ENCODE measurements at places on chromosomes 6 and 20.
A peak's percentile ranks its signal among the peaks of the same experiment; 100 is the strongest.

GRCh38 chr6:131997429-131998153, 46.4 kb upstream of the CCN2 start:
- DNase-seq: no peak

GRCh38 chr6:78492351-78493017, 374.9 kb upstream of the IRAK1BP1 start:
- no peak for DNase-seq

- no peak for DNase-seq
Measured at GRCh38 chr20:29409833-29410805, 1847.3 kb upstream of the DEFB115 start.

- DNase-seq: no peak
Measured at GRCh38 chr6:141824350-141824749, 308.4 kb upstream of the GJE1 start.

DNA sequence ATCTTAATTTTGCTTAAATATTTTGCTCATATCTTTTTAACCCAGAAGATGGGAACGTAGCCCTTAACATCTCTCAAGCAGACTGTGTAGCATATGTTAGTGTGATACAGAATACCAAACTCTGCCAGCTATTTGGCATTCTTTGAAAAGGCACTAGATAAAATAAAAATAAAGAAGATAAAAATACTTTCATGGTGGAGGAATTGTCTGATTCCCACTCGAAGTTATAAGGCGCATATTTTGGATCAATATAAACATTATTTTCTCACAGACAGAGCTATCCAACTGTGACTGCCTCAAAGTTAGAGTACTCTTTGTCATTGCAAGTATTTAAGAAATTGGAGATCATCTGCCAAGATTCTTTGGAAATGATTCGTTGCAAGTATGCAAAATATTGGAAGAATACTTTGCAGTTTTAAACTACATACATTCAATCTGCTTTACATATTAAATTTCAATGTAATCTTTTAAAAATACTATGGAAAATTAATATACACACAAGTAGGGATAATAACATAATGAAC, 10.8 kb upstream of the EEF1E1 start:
- DNase-seq: no peak

DNA sequence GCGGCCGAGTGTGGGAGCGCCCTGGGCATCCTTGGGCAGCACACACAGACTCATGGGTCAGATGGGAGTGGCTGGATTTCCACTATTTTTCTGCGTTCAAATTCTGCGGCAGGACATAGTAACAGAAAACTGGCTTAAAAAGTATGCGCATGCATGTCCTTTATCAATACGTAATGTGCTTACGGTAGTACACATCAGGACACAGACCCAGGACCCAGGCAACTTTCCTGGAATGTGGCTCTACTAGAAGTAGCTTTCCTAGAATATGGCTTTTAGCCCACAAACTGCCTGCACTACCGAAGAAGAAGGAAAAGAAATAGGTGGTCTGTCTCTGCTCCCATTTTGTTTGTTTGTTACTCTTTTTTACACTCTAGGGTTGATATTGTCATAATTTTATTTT, 43.4 kb upstream of the SHLD1 start:
- no peak for DNase-seq

DNA sequence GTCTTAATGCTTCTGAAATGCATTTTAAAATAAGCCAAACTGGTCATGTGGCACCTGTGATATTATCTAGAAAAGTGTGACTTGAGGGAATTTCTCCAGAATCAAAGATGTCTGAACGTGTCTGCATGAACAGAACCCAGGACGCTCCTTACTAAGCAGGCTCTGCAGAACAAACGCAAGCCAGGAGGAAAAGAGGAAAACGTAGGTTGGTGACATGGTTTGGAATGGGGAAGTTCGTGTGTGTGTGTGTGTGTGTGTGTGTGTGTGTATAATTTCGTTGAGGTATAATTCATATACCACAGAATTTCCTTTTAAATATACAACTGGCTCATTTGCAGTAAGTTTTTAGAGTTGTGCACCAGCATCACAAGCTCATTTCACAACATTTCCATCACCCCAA, 200.5 kb upstream of the FOXQ1 start:
- no peak for DNase-seq

- no peak for DNase-seq
Measured at GRCh38 chr6:167529444-167530335, 204.8 kb downstream of the TTLL2 start.

GRCh38 chr6:152184573-152184916, 377.1 kb downstream of the ESR1 start:
- no peak for DNase-seq

GRCh38 chr20:41304002-41304401, 13.5 kb downstream of the ZHX3 start:
- no peak for DNase-seq

- no peak for DNase-seq
Measured at GRCh38 chr20:42281801-42282200, 663.6 kb upstream of the CHD6 start.

- DNase-seq: peak; percentile 14
Measured at GRCh38 chr6:12232339-12232738, 57.8 kb upstream of the EDN1 start.

DNA sequence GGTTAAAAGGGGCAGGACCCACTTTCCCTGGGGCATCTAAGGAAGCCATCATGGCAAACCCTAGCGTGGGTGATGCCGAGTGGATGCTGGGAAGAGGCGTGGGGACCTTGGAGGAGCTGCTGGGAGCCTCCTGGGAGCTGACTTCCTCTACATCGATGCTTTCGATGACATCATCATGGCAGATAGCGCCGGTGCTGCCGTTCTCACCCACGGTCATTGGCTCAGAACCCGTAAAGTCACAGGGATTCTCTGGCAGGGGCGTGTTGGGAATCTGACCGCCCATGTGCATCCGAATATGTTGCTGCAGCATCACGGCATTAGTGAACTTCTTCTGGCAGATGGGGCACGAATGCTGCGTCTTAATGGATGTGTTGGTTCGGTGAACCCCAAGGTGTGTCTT, 12.1 kb downstream of the SALL4 start:
- DNase-seq: no peak

- DNase-seq: no peak
Measured at GRCh38 chr6:52135217-52135616, 47.8 kb upstream of the PKHD1 start.

DNA sequence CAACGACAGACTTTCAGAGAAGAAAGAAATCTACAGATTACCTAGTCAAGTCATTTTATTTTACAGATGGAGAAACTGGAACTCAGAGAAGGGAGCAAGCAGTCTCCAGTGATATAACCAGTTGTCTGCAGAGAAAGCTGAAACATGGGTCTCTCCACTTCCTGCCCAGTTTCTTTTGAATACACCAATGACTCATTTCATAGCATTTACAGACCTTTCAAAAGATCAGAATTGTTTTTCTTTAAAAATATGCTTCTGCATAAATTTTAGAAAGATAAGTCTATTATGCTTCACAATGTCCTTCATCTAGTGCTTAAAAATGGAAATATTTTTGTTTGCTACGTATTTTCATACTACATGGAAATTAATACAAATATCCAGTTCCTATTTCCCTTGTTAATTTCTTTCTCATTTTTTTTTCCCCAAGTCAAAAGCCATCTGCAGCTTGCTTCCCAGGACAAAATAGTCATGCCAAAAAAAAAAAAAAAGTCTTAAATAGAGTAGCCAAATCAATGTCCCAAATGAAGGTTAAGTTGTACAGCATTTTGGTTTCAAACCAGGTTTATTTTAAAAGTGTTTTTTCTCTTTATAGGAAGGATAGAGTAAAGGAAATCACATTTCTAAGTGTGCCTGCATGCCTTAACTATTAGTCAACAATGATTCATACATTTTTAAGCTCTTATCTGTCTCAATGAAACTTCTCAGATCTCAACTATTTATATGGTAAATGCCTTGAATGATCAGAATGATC, 36.9 kb downstream of the ARHGAP18 start:
- peak; percentile 84 for DNase-seq

GRCh38 chr6:32752580-32752979, 10.8 kb downstream of the HLA-DQB2 start:
- DNase-seq: no peak

- DNase-seq: peak; percentile 57
Measured at GRCh38 chr6:130020073-130020906, 1.9 kb downstream of the L3MBTL3 start.

GRCh38 chr6:32700391-32701040, 34.1 kb upstream of the HLA-DQB1 start:
- DNase-seq: peak; percentile 48

DNA sequence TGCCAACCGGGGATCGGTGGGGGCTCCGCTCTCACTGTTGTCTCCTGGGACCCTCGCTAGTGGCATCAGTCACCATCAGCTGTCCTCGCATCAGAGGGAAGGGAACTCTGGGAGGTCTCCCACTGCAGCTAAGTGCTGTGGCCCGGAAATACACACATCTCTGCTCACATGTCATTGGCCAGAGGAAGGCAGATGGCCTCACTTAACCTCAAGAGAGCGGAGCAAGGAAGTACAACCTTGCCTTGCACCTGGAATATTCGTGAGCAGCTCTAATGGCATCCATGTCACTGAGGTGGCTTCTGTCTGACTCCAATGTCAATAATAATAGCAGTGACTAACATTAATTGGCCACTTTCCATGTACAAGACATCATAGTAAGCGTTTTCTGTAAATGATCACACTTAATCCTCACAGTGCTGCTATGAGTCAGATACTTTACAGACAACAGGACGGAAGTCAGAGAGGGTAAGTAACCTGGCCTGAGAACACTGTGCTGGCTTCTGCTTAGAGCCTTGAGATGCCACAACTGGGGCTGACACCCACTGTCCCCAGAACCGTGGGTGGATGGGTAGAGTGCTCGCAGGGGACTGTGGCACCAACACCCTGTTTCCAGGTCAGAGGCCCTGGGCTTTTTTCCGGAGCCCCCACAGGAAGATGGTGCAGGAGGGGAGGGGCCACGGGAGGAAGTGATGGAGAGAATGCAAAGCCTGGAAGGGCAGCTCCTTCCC, 6.0 kb downstream of the LHFPL5 start:
- no peak for DNase-seq

- DNase-seq: peak; percentile 22
Measured at GRCh38 chr6:26475823-26476729, 18.3 kb downstream of the BTN2A1 start.

DNA sequence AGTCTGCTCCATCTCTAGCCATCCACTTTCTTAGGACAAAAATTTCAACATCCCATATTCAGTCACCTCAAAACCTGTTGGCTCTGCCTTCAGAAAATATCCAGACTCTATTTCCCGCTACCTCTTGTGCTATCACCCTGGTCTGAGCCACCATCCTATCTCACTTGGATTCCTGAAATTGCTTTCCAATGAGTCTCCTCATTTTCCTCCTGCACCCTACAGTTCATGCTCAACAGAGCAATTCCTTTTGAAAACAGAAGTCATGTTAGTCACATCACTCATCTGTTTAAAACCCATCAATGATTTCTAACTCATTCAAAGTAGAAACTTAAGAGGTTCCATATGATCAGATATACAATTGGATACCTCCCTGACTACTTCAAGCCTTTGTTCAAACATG, 229.9 kb downstream of the ADGRG6 start:
- no peak for DNase-seq

- no peak for DNase-seq
Measured at GRCh38 chr6:70725817-70726415, 58.2 kb downstream of the SMAP1 start.

DNA sequence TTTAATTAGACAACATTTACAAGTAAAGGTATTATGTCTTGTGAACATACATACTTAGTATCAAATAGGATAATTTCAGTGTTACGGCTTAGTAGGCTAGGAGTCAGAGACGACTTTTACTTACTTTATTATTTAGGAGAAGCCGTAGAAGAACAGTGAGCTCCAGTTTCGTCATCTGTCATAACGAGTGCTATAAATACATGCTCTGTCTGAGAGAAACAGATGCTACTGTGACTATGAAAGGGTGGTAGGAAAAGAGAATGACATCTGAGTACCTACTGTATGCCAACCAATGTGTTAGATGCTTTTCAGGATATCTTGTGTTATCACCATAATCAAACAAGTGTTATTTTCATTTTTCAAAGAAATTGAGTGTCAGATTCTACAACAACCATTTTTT, 119.0 kb downstream of the EYA4 start:
- no peak for DNase-seq

DNA sequence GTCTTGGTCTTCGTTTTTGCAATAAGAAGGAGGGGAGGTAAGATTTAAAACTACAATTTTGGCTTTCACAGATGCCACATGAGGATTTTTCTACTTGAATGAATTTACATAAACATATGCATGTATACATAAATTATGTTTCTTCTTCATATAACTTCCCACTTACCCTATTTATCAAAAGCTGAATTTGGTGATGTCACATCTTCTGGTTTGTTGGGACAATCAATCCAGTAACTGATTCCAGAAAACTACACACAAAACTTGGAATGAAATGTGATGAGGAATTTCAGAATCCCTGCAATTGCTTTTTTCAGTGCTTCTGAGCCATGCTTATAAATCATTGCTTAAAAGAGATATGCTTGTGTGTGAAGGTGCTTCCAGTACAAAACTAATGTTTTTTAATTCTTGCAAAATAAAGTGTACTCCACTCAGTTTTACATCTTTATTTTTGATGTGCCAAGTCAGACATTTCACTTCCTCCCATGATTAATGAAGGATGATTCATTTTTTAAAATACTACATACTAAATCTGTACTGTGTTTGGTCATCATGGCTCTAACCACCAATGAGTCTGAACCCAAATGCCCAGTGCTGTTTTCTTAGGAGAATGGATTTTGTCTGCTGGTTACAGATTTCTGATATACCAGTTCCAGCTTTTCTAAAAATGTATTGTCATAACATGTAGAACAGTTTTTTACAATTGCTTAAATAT, 32.1 kb upstream of the RIN2 start:
- DNase-seq: no peak

- no peak for DNase-seq
Measured at GRCh38 chr6:117018771-117019170, 141.7 kb downstream of the RFX6 start.

DNA sequence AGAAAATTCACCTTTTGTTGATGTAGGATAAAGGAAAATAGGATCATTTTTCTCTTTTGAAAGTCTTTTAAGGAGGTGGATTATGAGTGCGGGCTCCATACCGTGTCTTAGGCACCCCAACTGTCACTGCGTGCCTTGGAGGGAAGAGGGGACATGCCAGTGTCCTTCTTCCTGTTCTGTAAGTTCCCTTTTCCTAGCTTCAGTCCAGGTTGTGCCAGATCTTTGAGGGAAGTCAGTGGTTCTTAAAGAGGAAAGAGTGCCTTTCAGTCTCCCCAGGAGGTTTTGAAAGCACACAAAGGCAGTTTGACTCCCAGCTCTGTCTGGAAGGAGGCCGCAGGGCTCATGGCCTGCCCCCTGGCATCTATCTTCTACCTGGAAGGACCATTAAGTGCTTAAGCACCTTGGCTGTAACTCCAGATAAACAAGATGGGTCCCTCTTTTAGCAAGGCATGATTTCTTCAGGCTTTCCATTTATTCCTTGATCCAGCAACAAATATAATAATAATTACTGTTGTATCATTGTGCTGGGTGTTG, 13.0 kb downstream of the EFCAB8 start:
- DNase-seq: no peak

DNA sequence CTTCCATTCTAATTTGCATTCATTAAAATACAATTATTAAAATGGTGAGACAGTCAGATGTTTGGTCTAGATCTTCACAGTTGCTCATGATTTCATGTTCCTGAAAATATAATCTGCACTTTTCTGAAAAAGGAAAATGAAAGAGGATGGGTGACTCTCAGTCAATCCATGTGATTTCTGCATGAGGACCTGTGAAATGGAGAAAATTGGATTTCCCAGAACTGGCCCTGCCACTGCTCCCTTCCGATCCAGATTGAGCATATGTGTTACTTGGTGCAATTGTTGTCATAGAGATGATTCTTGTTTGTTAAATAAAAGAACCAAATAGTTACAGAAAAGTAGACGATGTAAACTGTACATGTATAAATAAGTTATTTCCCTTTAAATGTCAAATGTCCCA, 37.4 kb downstream of the HAO1 start:
- DNase-seq: no peak
